Ovary (tissue), 10 donors: ENCODE measurements at places on chromosomes 1 and 21. TPM values are rescaled to one million over a fixed set of nuclear protein-coding genes. Genes with fewer than 3 reads are reported as not detected.

DNA sequence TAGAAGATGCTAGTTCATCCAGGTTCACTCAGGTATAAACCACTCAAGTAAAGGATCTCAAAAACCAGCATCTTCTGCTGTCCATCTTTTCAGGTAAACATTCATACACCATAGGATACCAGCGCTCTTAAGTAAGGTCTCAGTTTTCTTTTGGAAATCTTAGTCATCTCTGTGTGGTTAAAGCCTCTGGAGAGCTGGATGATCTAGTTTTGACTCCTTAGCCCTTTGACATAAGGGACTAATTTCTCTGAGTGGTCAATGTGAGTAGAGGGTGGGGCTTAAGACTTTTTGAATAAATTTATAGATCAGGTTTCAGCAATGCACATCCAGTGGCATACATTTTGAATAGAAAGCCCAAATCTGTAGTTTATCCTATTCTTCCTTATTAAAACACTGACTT, 92.3 kb downstream of the CTH start:
- H3K27ac ChIP-seq = no peak overlapping the region
- no peak overlapping the region for H3K4me3 ChIP-seq
- no peak for DNase-seq
- no peaks in the 10 kb centered on the region for H3K36me3 ChIP-seq

HES2 gene
- 0.08 TPM for total RNA-seq

RNF186 gene
- total RNA-seq = 1.4 TPM

- no peak for DNase-seq
- no peaks in the 10 kb centered on the region for H3K36me3 ChIP-seq
- no peaks in the 10 kb centered on the region for H3K27me3 ChIP-seq
- no peaks in the 10 kb centered on the region for H3K4me1 ChIP-seq
These were observed 41.3 kb upstream of the CFHR3 start for GRCh38 chr1:196733091-196733970.
